ENCODE measurements at places on chromosomes 1 and 21.

- DNase-seq, result peak; percentile 74
Measured at GRCh38 chr1:115705085-115705951, 63.2 kb downstream of the CASQ2 start.

GRCh38 chr1:191588905-191589304, 569.4 kb upstream of the RGS18 start:
- no peak for DNase-seq

- no peak for DNase-seq
Measured at GRCh38 chr21:42112238-42112637, 41.1 kb downstream of the UMODL1 start.

- DNase-seq, result no peak
Measured at GRCh38 chr21:15804247-15805005, 74.6 kb downstream of the USP25 start.

DNA sequence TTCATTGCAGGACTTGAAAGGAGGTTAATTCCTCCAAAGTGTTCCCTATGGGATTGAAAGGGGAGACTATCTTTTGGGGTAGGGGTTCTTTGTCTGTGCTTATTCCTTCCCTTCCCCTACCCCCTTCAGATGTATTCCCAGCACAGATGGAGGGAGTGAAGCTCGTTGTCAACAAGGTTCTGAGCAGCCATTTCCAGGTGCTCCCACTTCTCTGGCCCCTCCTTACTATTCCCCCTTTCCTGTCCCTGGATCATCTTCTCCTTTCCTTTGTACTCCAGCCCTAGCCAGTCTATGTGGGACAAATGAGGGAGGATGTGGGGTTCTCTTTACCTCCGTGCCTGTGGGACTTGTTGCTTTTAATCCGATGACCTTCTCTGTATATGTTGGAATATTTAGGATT, 899 bp downstream of the TOMM40L start:
- DNase-seq, result no peak

- no peak for DNase-seq
Measured at GRCh38 chr1:157429601-157430240, 122.6 kb downstream of the FCRL5 start.

- no peak for DNase-seq
Measured at GRCh38 chr1:47751193-47751592, 246.0 kb downstream of the TRABD2B start.

DNA sequence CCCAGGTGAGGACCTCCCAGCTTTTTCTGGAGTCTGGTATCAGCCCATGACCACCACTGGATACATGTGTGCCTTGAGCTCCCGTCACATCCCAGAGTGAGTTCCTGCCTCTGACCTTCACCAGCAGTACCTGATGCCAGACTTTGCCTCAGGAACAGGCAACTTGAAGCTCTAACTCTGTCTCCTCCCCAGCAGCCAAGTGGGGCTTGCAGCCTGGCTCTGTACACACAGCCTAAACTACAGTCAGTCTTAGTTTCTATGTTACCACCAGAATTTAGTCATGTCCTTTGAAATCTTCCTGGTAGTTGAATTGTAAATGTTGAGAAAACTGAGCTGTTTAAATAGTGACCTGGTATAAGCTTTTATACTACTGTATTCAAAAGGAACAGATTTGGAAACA, 206.5 kb downstream of the LRRC40 start:
- no peak for DNase-seq

GRCh38 chr1:223620297-223620897, 45.1 kb downstream of the CAPN8 start:
- DNase-seq, result no peak

DNA sequence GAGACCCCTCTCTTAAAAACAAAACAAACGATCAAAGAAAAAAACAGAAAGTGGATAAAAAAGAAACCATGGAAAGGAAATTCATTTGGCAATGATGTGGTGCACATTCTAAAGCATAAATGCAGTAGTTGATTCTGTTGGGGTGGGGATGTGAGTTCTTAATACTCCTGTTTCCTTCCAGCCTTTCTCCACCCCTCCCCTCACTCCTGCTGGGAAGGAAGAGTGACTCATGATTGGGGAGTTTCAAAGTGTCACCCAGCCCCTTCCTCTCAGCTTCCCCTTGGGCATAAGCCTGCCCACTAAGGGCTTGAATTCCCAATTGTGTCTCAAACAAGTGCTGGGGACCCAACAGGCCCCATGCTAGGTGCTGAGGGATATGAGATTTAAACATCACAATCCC, 6.7 kb upstream of the PINK1 start:
- no peak for DNase-seq

- peak; percentile 3 for DNase-seq
Measured at GRCh38 chr1:222861062-222861461, 46.2 kb downstream of the DISP1 start.

DNA sequence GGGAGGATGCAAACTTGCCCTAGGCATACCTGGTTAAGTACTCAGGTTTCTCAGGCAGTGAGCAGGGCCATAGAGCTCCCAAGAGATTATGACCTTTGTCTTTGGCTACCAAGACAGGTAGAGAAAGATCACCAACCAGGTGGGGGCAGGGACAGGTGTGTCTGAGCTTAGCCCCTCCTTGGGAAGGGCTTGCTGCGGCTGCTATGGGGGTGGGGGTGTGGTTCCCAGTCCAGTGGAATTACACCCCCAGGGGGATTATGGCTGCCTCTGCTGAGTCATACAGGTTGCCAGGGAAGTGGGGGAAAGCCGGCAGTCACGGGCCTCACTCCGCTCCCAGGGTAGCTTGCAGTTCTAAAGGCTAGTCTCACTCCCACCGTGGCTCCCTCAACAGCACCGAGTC, 65.2 kb upstream of the FAM163A start:
- DNase-seq, result no peak

- no peak for DNase-seq
Measured at GRCh38 chr1:54296666-54297065, 96.7 kb downstream of the MRPL37 start.

GRCh38 chr1:159829822-159830465, 3.3 kb downstream of the SLAMF8 start:
- no peak for DNase-seq

DNA sequence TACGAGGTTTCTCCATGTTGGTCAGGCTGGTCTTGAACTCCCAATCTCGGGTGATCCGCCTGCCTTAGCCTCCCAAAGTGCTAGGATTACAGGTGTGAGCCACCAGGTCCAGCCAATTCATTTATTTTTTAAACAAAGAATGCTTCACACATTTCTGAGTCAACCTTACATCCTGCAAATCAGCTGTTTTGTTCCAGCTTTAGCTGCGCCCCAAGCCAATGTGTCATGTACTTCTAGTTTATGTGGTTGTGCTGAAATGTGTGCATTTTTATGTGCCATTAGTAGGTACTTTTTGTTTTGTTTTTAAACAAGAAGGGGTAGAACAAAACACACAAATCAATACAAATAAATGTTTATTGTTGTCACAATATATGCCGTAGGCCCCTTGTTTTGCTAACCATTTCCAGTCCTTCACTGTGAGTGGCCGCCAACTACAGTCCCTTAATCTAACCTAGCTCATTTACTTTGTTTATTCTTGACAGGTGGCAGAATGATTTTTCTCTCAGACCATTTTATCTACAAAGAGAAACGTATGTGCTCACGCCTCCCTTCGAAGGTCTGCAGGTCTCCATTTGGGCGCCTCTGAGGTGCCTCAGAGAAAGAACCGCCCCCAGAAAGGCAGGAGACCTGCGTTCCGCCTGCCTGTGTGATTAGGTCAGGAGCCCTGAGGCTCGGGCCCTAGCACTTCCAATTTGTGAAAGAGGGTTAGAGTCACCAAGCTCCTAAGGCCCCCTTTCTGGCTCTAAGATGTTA, 2.8 kb upstream of the CASQ2 start:
- DNase-seq, result no peak

GRCh38 chr1:98044071-98044697, 123.3 kb upstream of the DPYD start:
- DNase-seq, result no peak

GRCh38 chr1:178726545-178726944, 1.5 kb downstream of the RALGPS2 start:
- no peak for DNase-seq

- peak; percentile 47 for DNase-seq
Measured at GRCh38 chr1:153661111-153661708, 2.7 kb downstream of the SNAPIN start.

DNA sequence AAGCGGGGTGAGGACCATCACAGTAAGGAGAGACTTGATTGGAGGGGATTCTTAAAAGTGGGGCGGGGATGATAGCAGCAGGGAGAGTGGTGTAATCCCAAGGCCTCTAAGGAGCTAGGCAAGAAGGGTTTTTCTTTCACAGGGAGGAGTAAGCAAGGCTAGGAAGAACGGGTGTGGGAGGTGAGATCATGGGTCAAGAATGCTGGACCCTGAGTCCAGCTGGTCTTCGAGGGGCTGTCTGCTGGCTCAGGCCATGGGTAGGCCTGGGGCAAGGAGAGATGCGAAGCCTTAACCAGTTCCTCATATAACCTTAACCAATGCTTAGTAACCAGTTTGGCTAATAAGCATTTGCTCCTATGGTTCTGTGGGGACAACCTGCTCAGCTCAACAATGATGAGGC, 599.1 kb downstream of the NPHP4 start:
- DNase-seq, result no peak

- DNase-seq, result no peak
Measured at GRCh38 chr1:89953929-89954328, 41.0 kb upstream of the ZNF326 start.

DNA sequence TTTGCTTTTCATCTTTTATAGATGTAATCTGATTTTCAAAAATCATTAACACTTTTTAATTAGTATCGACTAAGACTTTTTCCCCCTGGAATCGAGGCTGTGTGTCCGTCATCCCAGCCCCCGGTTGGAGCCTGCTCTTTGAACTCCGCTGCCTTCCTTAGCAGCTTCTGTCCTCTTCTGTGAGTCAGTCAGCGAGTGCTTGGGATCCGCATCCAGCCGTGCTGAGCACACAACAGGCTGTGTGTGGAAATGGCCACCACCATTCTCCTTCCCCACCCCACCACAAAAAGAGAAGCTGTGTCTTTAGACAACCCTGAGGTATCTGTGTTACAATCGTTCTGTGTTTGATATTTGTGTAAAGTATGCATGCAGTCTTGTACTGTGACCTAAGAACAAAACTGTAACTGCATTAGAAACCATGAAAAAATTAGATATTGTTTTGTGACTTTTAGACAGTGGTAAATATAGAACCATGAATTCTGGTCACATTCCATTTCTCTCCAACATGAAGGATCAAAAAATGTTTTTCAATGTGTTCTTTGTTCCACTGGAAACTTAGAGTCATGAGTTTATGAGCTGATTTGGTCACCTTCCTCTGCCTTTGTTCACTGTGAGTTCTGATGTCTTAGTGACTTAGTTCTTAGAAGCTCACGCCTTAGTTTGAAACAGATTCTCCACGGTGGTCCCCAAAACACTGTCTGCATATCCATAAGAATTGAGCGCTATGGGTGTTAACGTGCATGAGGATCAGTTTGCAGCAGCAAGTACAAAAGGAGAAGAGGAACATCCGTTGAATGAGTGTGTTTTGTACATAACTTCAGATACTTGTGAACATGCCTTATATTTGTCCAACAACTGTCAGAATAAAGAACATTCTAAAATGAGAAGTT, 64.7 kb downstream of the VPS26C start:
- no peak for DNase-seq

DNA sequence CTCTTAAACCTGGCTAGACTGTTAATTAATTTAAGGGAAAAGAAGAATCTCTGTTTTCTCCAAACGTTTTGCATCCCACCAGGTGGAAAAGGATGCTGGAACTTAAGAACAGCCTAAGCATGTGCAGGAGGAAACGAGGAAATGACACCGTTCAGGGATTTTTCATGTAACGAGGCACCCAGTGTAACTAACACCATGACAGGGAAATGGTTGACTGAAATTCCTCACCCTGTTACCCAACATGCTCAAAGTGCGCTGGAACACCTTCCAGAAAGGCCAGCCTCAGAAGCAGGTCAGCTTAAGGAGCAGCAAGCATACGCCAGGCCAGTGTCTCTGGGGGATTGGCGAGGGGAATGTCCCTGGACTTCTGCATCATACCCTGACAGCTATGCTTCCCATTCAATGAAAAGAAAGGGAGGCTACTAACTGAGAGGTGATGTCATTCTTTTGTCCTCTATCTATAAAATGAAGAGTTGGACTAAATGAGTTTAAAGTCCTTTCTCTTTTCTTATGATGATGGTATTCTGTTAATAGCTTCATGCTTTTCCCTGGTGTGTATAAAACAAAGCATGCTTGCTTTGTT, 21.6 kb downstream of the TNN start:
- no peak for DNase-seq

- DNase-seq, result no peak
Measured at GRCh38 chr1:29648026-29648425, 411.7 kb downstream of the PTPRU start.
